A549 treated with GW870086 at 1 μM for 4 hours (cell line): ENCODE measurements at places on chromosomes 13 and 19. TPM values are rescaled to one million over a fixed set of nuclear protein-coding genes. Genes with fewer than 3 reads are reported as not detected.

ZNF90 gene
- total RNA-seq, result not detected in 5 replicates

KLK3 gene
- 0.17 TPM in 1 of 5 replicates, not detected in the others for total RNA-seq

IL17D gene
- total RNA-seq, result 1.00 to 1.6 TPM (median 1.5 TPM) in 5 replicates

ZSCAN4 gene
- total RNA-seq, result not detected in 5 replicates

EMP3 gene
- 424 to 489 TPM (median 444 TPM) in 5 replicates for total RNA-seq

MAP2K7 gene
- 10.9 to 15.6 TPM (median 14.6 TPM) in 5 replicates for total RNA-seq

PRR19 gene
- 3.6 to 4.9 TPM (median 4.3 TPM) in 5 replicates for total RNA-seq

SIPA1L3 gene
- total RNA-seq, result 33.6 to 51.3 TPM (median 41.8 TPM) in 5 replicates

NKPD1 gene
- total RNA-seq, result 0.17 to 0.34 TPM (median 0.28 TPM) in 5 replicates

DPF1 gene
- total RNA-seq, result 3.5 to 4.8 TPM (median 4.5 TPM) in 5 replicates

SMAD9 gene
- total RNA-seq, result 0.05 to 0.10 TPM (median 0.06 TPM) in 5 replicates

MYBPC2 gene
- total RNA-seq, result 0.03 TPM in 1 of 5 replicates, not detected in the others

SRRM5 gene
- 0.67 to 0.93 TPM (median 0.80 TPM) in 5 replicates for total RNA-seq

SLC8A2 gene
- 0.36 to 1.5 TPM (median 0.42 TPM) in 5 replicates for total RNA-seq

IGFL3 gene
- 0.25 TPM in 1 of 5 replicates, not detected in the others for total RNA-seq

GPR12 gene
- not detected in 5 replicates for total RNA-seq

ZNF256 gene
- 1.0 to 1.4 TPM (median 1.3 TPM) in 5 replicates for total RNA-seq
